Stimulated activated CD4-positive, alpha-beta T cell treated with anti-CD3 and anti-CD28 coated beads, Interleukin-1b, Interleukin-23, amount 100 ng/mL, for 1 hour (primary cell): ENCODE measurements at places on chromosomes 3 and 15.

- DNase-seq: no peak
Measured at GRCh38 chr15:77430213-77430612, 9.5 kb downstream of the HMG20A start.

- no peak for DNase-seq
Measured at GRCh38 chr15:46795685-46796084, 921.6 kb upstream of the SEMA6D start.

DNA sequence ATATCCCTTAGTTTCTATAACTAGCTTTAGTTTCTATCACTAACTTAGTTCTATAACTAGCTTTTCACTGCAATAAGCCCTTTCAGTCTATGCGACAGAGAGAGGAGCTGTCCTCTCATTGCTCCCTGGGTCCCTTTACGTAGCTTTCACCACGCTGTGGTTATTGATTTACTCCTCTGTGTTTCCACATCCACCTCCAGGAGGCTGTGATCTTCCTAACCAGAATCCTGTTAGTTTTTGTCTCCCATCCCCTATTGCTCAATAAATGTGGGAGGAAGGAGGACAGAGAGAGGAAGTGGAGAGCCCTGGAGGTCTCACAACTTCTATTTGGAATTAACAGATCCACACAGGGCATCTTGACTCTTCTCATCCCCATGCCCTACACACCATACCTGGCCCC, 1036.1 kb downstream of the MCTP2 start:
- DNase-seq: no peak

DNA sequence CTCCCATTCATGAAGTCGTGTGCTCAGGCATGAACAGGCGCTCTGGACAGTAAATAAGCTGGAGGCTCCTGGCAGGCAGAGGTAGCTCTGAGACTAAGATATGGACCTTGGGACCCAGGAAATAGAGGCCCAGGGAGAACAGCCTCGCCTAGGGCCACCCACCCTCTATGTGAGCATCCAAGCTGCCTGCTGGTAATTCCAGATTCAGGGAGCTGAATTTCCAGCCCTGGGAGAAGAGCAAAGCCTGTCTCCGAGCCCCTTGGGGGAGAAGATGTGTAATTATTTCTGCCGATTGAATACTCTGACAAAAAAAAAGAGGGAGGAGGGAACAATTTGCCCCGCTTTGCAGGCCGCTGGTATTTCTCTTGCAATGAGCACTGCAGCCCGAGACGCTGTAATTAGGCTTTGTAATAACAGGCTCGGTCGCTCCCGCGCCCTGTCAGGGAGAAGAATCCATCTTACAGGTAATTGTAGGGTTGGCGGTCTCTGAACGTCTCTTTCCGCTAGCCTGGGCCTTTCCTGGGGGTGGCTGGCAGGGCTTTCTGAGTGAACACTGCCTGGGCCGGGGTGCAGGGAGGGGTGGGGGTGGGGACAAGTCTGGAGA, 131.5 kb downstream of the WNT7A start:
- no peak for DNase-seq

DNA sequence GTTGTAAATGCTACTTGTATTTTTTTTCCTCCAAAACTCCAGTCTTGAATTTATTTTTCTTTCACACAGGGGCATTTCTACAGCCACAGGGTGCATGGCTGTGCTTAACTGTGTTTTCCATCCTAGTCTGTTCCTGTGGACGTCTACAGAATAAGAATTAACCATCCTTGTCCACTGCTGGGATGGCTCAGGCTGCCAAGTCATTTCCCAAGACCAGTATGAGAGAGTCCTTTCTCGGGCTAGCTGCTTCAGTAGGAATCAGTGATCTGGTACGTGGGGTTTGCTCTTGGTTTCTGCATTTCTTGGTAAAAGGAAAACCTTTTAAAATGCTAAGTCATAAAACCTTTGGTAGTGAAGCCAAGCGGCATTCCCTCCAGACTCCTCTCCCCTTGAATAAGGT, 29.8 kb downstream of the CHDH start:
- no peak for DNase-seq

GRCh38 chr3:68757157-68757556, 175.2 kb downstream of the TAFA4 start:
- no peak for DNase-seq

DNA sequence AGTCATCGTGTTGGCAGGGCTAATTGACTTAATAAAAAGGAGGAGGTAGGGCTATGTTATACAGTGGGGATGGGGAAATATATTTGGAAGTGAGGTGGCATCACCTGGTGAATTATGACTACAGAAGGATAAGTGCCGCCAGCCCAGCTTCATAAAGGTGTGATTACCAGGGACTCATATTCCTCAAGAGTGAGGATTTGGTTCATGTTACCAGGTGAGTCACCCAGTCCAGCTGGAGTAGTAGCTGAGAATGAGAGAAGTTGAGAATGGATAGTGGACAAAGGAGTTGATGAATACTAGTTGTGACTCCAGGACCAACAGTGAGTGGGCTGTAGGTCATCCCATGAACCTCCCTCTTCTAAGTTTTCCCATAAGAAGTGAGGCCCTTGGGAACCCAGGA, 143.0 kb upstream of the GALNT15 start:
- no peak for DNase-seq

GRCh38 chr3:138450704-138451424, 16.4 kb downstream of the ESYT3 start:
- DNase-seq: no peak

DNA sequence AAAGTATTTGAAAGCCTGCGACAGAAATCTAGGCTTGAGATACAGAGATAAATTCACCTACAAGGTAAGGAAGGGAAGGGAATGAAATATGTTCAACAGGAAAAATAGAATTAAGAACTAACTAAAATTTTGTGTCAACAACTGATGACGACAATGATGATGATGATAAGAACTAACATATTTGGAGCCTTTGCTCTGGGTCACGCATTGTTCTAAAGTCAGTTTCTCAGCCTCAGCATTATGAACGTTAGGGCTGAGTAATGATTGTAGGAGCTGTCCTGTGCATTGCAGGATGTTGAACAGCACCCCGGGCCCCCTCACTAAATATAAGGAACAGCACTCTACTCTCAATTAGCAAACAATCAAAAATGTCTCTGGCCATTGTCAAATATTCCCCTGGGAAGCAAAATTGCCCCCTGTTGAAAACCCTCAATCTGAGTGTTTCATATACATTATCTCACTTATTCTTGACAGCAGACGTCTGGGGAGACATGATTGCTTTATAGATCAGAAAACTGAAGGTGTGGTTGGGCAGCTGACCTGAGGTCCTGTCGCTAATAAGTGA, 88.5 kb downstream of the ERC2 start:
- DNase-seq: no peak

GRCh38 chr3:18216996-18217395, 208.1 kb downstream of the SATB1 start:
- no peak for DNase-seq

DNA sequence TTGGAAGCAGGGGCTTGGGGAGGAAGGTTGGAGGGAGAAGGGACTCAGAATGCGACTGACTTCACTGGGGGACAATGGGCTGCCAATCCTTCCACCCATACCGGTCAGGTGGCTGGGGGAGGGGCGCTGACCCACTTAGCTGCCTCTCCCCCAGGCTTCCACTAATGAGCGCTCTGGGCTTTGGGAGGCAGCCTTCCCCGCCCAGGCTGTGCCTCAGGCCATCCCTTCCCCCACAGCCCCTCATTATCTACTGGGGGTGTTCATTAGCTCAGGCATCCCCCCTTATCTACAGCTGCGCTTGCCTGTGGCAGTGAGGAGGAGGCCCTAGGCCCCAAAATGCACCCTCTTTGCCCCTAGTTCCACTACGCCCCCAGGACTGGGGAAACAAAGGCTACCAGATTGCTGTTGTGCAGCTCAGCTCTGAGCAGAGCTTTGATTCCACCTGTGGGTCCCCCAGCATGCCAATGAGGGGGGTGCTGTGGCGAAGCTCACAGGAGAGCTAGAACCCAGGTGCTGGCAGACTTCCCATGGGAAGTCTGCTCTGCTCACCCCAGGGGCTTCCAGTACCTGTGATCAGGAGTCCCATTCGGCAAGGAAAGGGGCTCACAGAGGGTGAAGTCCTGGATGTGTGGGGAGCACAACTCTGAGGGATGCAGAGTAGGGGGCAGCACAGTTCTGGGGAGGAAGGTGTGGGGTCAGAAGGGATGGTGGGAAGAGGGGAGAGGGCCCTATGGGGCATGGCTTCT, 29.4 kb upstream of the SEMA3F start:
- DNase-seq: no peak

DNA sequence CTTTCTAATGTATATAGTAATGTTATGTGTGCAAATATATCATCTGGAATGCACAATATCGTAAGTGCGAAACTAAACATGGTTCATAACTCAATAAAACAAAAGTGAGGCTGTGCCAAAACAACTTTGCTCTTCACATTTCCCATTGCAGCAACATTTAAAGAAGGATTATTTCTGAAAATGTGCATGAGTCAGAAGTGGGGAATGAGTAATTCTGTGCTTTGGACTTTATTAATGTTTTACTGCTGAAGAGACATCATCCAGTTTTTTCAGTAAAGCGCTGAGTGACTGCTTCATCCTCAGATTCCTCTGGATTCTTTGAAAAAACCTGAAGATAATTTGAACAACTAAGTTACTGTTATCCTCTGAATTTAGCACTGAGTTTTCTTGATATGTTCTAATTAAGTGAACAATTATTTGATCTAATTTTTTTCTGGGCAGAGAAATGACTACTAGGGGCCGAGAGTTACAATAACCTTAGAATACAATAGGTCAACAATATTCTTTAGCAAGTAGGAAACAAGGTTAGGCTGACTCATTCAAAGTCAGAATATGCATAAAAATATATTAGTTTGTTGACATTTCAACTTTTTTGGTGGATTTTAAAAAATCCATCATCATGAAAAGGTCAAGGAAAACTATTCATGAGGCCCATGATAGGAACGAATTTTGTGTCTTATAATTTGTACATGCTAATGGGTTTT, 20.0 kb upstream of the PLCL2 start:
- no peak for DNase-seq

GRCh38 chr3:180875124-180875698, 37.3 kb upstream of the FXR1 start:
- no peak for DNase-seq
